ENCODE measurements at places on chromosomes 5 and 9. TPM values are rescaled to one million over a fixed set of nuclear protein-coding genes. Genes with fewer than 3 reads are reported as not detected.

ALDH1A1 gene
- not detected for polyA plus RNA-seq

ZFP2 gene
- polyA plus RNA-seq = not detected

CAMK4 gene
- polyA plus RNA-seq = 40.4 TPM

ADAMTS2 gene
- not detected for polyA plus RNA-seq

HMCN2 gene
- polyA plus RNA-seq = not detected

DNA sequence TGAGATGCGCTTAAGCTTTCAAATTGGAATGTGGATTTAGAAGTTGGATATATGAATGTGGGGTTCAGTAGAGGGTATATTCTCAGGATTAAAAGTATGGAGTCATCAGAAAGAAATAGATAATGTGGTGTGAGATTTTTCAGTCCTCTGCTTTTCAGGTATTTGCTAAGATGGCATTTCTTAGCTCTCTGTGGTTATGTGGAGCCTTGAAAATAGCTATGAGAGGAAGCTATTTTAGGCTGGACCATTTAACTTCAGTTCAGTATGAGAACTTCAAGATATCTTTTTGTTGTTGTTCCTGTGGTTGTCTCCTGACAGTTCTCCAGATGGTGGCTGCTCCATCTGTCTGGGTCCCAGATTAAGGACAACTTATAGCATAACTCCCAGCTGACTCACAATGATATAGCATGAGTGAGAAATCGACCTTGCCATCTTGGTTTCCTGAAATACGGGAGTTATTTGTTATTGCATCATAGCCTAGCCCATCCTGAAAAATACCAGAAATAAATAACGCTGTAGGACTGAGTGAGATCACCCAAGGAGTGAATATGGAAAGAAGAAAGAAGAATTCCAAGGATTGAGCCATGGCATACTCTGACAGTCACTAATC lies 461.5 kb downstream of the ANXA1 start:
- H3K27ac ChIP-seq = no peak overlapping the region
- no peak overlapping the region for H3K4me3 ChIP-seq
- DNase-seq = no peak
- H3K27me3 ChIP-seq = no peaks in the 10 kb centered on the region
- no peaks in the 10 kb centered on the region for H3K4me1 ChIP-seq

DNA sequence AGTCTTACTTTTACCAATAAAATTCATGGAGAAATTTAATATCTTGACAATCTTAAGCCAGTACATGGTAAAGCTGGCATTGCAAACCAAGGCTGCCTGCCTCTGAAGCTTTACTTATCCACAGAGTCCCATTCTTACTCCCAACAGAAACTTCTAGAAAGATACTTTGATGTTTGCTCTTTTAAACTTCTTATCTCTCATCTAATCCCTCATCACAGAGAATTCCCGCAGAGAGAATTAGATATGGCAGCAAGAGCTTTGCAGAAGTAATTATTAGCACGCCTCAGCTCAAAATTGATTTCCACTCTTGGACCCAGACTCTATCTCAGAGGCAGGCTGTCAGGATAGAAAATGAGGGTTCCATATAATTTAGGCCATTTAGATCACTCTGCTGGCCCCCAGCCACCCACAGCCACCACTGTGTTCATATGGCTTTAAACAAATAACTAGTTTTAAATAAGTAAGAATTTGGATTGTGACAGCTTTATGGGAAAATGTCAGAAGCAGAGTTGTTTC lies 37.9 kb upstream of the GAS1 start:
- DNase-seq = no peak
- no peaks in the 10 kb centered on the region for H3K36me3 ChIP-seq
- H3K27ac ChIP-seq = no peak overlapping the region
- H3K27me3 ChIP-seq = no peaks in the 10 kb centered on the region
- H3K4me1 ChIP-seq = no peaks in the 10 kb centered on the region

- no peaks in the 10 kb centered on the region for H3K36me3 ChIP-seq
- no peak for DNase-seq
- H3K4me1 ChIP-seq = no peaks in the 10 kb centered on the region
- H3K27me3 ChIP-seq = no peaks in the 10 kb centered on the region
- H3K27ac ChIP-seq = no peak overlapping the region
These were observed 344.1 kb downstream of the NR2F1-AS1 start for GRCh38 chr5:93236807-93237421.

DNA sequence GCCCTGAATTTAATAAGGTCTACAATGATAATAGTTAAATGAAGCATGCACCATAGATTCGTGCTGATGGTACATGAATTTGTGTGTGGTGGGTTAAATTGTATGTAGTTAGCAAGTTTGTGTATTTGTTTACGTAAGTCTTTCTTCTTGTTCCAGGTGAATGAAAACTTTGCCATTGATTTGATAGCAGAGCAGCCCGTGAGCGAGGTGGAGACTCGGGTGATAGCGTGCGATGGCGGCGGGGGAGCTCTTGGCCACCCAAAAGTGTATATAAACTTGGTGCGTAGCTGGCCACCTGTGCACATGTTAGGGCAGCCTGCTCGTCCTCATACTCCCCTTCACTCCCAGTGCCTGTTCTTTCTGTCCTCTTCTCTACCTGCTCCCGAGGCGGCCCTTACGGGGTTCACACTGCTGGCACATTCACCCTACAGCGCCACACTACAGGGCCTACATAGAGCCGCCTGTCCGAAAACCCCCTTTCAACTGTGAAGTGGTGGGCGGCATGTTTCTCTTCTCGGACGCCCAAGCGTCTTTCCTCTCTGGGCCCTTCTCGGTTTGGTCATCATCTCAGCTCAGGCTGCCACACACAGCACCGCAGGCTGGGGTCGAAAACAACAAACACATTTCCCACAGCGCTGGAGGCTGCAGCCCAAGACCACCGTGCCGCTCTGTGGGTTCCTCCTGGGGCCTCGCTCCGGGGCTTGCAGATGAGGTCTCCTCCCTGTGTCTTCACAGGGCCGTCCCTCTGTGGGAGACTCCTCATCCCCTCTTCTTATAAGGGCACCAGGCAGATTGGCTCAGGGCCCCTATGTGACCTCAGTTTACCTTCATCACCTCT lies 13.2 kb downstream of the NDUFS6 start:
- peaks cover 32% of the 10 kb centered on the region for H3K36me3 ChIP-seq
- no peaks in the 10 kb centered on the region for H3K27me3 ChIP-seq
- no peak overlapping the region for H3K27ac ChIP-seq
- H3K4me1 ChIP-seq = no peaks in the 10 kb centered on the region

DNA sequence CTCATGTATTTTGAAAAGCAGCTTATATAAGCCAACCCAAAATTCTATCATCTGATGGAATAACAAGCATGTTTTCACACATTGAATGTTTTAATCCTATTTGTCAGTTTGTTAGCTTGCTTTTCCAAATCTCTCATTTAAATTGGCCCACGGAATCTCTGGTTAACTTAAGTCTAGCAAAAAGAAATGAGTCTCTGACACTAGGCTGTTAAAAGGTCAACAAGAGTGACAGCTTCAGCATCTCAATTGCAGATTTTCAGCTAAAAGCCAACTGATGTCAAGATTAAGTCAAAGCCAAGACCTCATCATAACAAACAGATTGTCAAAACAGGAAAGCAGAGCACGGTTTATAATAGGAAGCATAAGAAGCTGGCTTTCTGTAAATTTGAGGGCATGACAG lies 49.4 kb upstream of the CDH9 start:
- H3K4me1 ChIP-seq = no peaks in the 10 kb centered on the region
- no peak for DNase-seq
- no peak overlapping the region for H3K27ac ChIP-seq
- no peak overlapping the region for H3K4me3 ChIP-seq

- H3K4me1 ChIP-seq = no peaks in the 10 kb centered on the region
- H3K27me3 ChIP-seq = no peaks in the 10 kb centered on the region
- no peak for DNase-seq
- no peaks in the 10 kb centered on the region for H3K36me3 ChIP-seq
- no peak overlapping the region for H3K27ac ChIP-seq
- no peak overlapping the region for H3K4me3 ChIP-seq
These were observed 1737.9 kb upstream of the C9orf72 start for GRCh38 chr9:29311221-29311620.

- DNase-seq = no peak
- H3K27ac ChIP-seq = no peak overlapping the region
- H3K27me3 ChIP-seq = peaks cover 4% of the 10 kb centered on the region
These were observed 118.0 kb downstream of the ESM1 start for GRCh38 chr5:54867310-54867944.

- H3K27ac ChIP-seq = peak overlapping the region; percentile 49
- H3K27me3 ChIP-seq = no peaks in the 10 kb centered on the region
- H3K36me3 ChIP-seq = no peaks in the 10 kb centered on the region
These were observed 25.5 kb downstream of the AGTPBP1 start for GRCh38 chr9:85716031-85716877.

DNA sequence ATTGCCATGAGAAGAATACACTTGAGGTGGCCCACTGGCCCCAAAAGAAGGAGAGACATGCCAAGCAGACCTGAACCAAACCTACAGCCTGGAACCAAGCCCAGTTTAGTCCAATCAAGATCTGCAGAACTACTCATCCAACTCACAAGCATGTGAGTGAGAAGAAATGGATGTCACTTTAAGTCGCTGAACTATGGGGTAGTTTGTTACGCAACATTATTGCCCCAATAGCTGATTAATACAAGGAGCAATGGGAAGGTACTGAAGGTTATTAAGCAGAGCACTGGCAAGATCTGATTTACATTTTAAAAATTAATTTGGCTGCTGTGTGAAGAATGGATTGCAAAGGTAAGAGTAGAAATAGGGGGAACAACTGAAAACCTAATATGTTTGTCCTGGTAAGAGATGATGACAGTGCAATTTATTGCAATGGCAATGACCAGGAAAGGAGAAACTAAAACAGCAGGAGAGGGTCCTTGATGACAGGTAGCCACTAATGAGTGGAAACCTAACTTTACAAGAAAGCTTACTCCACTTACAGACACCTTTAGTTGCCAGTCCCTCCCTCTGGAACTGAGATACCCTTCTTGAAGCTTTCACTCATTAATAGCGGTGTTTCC lies 132.9 kb upstream of the GRIA1 start:
- H3K36me3 ChIP-seq = no peaks in the 10 kb centered on the region
- no peak for DNase-seq
- H3K27me3 ChIP-seq = no peaks in the 10 kb centered on the region
- no peak overlapping the region for H3K4me3 ChIP-seq
- H3K4me1 ChIP-seq = peaks cover 18% of the 10 kb centered on the region

GRCh38 chr5:179435731-179436315 lies 90.6 kb upstream of the ADAMTS2 start:
- no peaks in the 10 kb centered on the region for H3K4me1 ChIP-seq
- no peaks in the 10 kb centered on the region for H3K36me3 ChIP-seq

DNA sequence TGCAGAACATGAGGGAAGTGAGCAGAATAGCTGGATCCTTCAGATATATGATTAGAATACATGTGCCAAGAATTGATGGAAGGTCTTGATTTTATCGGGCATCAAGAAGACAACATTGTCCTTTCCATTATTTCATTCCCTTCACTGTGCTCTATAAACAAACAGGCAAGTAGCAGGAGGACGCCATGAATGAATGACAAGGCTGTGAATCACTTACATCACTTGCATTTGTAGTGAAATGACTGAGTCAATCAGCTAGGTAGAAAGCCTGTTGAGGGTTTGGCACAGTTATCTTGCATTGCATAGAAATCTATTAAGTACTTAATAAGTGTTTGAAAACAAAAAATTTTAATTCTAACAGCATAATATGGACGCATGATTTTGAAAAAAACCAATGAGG lies 548.8 kb upstream of the IZUMO3 start:
- DNase-seq = no peak
- no peak overlapping the region for H3K4me3 ChIP-seq
- no peaks in the 10 kb centered on the region for H3K4me1 ChIP-seq

DNA sequence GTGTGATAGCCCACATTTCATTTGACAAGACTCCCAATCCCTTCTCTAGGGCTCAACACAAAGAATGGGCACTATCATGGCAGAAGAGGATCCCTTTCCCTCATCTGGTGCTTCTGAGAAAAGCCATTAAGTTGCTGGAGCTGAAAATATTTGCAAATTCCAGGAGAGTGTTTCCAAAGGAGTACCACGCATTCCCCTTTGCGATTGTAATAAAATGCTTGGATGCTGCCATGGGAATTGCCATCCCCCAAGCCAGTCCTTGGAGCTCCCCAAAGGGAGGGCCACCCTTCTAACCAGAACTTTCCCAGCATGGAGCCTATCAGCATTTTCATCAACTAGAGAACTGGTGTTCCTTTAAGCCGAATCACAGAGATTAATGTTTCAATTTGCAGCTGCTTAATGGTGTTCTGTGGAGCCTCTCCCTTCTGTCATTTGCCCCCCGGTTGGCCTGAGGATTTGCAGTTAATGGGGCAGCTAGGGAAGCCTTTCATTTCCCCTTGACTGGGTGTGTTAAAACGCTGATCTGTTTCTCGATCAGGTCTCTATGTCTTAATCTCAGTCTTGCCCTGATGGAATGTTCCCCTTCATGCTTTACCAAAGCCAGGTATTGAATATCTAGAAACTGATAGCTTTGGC lies 133.0 kb downstream of the ENC1 start:
- no peak overlapping the region for H3K4me3 ChIP-seq
- DNase-seq = no peak
- H3K27ac ChIP-seq = no peak overlapping the region
- H3K36me3 ChIP-seq = no peaks in the 10 kb centered on the region
- H3K27me3 ChIP-seq = no peaks in the 10 kb centered on the region

DNA sequence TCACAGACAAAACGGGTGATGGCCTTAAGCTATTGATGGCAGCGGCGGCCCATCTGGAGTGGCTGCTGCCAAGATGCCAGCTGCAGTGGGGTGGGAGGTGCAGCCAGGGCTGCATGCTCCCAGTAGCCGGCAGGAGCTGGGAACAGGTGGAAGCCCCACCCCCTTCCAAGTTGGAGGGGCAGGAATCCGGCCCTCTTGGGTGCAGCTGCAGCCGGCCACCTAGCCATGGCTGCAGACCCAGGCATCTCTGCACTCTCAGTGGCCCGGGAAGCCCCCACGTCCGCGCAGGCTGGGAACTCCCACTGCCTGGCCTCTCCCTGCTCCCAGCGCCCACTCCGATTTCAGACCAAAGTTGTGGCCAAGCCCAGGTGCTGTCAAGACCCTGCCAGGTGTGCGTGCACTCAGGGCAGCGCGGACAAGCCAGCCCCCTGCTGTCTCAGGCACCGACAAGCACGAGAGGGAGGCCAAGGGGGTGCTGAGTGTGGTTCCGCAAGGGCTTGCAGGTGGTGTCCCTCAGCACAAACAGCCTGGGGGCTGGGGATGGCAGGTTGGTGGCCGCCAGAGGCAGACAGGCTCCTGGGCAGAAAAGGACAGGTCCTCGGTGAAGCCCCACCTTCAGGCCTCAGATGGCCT lies 115.1 kb upstream of the TSLP start:
- no peak overlapping the region for H3K4me3 ChIP-seq

DNA sequence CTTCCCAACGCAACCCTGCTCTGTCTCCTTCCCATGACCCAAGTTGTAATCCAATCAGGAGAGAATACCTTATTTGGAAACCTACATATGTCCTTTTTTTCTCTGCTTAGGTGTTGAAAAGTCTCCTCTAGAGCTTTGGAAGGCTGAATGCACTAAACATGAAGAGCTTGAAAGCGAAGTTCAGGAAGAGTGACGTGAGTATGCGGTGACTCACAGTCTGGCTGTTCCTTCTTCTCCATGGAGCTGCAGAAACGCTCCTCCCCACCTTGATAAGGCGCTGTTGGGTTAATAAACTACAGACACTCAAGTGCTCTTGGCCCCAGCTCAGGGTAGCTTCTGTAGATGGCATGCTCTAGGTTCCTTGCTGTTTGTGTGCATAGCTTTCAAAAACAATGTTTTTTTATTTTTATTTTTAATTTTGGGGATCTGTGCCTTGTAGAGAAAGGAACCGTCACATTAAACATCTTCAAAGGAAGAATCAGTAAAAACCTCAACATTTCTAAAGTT lies 30.7 kb downstream of the RAI14 start:
- H3K27ac ChIP-seq = no peak overlapping the region
- no peaks in the 10 kb centered on the region for H3K27me3 ChIP-seq
- no peak for DNase-seq
- H3K4me1 ChIP-seq = no peaks in the 10 kb centered on the region

- H3K27me3 ChIP-seq = no peaks in the 10 kb centered on the region
- no peak for DNase-seq
- H3K4me1 ChIP-seq = no peaks in the 10 kb centered on the region
- H3K36me3 ChIP-seq = no peaks in the 10 kb centered on the region
- no peak overlapping the region for H3K4me3 ChIP-seq
These were observed 57.1 kb downstream of the MAST4 start for GRCh38 chr5:66653325-66653724.

All from GM12878 (cell line).